PC-9 (cell line): ENCODE measurements at places on chromosomes 11 and 22. TPM values are rescaled to one million over a fixed set of nuclear protein-coding genes. Genes with fewer than 3 reads are reported as not detected.

DNA sequence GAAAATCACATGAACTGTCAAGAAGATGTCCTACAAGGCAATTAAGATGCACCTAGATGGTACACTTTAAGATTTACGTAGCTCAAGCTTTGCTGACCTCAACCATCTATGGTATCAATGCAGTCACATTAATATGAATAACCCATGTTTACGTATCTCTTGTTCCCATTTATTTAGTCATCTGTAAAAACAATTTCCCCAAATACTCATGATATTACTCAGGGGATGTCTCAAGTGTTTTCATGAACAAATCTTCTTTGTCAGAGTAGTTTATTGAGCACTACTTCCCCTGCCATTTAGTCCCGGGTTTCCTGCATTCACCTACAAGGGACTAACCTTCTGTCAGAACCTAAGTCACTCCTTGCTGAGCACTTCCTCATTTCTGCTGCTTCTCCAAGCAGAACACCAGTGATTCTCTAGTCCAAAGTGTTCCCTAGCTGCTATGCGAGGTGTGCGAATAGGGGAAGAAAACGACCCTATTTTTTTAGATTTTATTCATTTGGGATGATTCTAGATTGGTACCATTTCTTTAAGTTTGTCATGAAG lies 554.3 kb upstream of the LRRC4C start:
- no peak for DNase-seq

- DNase-seq: no peak
Observed at GRCh38 chr11:65646958-65647701, 9.2 kb downstream of the SIPA1 start.

DNA sequence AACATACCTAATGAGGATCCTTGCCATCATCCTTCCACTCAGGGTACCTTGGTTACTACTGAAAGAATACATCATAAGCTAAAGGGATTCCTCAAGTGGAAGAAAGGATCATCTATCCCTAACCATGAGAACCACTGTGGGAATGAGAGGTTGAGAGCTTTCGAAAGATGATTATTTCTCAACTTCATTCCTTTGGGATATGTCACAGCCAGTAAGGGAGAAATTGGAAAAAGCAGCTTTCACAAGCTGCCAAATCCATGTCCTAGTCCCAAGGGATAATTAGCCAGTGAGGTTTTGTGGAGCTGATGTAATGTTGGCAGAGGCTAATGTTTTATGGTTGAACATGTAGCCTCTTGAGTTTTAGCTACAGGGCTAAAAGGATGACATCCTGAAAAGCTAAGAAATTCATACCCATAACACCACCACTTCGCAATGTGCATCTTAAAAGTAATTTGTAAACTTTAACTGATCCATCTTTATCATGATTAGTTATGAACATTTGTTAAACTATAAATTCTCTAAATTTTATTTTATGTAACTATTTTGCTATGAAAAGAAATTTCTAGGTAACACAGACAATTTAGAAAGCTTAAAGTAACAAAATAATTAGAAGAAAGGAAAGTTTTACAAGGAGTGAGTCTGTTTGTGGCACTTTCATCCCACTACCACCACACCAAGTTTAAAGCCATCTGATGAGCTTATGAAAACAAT lies 123.9 kb downstream of the MRTFA start:
- peak; percentile 82 for DNase-seq

GRCh38 chr11:65401803-65402248 lies 15.4 kb downstream of the FRMD8 start:
- no peak for DNase-seq

DNA sequence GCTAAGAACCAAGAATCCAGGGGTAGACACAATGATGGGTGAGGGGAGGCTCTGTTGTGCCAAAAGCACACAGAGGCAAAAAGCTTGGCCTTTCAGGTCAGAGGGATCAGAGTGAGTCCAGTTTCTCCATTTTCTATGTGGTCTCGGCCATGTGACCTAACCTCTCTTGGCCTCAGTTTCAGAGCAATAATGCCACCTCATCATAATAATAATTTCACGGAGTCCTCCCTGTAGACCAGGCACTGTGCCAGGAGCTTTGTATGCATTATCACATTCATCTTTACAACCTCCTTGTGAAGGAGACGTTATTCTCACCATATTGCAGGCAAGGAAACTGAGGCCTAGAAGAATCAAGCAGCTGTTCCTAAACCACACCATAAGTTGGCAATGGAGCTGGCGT lies 120.2 kb downstream of the WT1 start:
- no peak for DNase-seq

- no peak for DNase-seq
Observed at GRCh38 chr11:115396533-115396932, 107.7 kb downstream of the CADM1 start.

- no peak for DNase-seq
Observed at GRCh38 chr22:49047447-49047846, 780.2 kb downstream of the BRD1 start.

GRCh38 chr22:48320683-48321451 lies 1506.8 kb downstream of the BRD1 start:
- DNase-seq: no peak

- DNase-seq: no peak
Observed at GRCh38 chr11:18193010-18193409, 20.4 kb downstream of the MRGPRX4 start.

DNA sequence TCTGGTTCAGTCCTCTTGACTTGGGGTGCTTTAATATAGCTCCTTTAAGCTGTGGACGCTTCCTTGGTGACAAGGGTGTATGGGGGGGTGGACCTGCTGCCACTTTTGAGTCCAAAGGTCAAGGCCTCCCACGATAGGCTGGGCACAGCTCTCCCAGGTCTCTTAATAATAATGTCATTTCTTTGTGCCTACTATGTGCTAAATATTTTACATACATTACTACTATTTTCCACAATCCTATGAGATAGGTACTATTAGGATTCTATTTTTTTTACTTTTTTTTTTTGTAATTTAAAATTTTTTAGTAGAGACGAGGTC lies 304 bp upstream of the UCP3 start:
- no peak for DNase-seq

- DNase-seq: no peak
Observed at GRCh38 chr11:17132654-17133053, 55.2 kb upstream of the RPS13 start.

DNA sequence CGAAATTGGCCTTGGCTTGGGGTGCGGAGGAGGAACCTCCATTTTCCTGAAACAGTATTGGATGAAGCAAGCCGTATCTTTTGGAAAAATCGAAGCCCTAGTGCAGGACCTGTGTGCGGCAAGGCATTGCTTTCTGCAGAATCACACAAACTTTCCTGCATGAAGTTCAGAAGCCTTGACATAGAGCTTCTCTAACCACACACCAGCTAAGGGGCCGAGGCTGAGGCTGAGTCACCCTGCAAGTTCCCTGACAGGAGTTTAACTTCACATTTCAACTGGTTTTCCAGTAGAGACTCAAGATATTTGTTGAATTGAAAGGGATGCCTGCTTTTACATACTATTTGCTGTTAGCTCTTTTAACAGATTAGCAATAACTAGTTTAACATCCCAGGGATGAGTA lies 67.8 kb downstream of the TCF20 start:
- no peak for DNase-seq

DNA sequence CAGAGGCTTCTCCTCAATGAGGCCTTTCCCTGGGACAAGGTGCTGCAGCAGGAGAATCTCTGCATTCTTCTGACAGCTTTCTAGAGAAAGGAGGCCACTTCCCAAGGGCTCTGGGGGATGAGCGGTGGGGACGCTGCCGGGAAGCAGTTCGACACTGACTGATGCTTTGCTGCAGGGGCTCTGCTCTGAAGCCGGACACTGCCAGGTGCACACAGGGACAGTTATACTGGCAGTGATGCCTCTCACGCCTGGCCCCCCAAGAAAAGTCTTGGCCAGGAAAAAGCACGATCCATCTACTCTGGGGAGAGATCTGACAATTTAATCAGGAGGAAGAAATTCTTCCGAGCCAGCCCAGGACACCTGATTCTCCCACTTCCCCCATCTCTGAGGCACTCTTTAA lies 456.9 kb downstream of the OPCML start:
- DNase-seq: no peak

DNA sequence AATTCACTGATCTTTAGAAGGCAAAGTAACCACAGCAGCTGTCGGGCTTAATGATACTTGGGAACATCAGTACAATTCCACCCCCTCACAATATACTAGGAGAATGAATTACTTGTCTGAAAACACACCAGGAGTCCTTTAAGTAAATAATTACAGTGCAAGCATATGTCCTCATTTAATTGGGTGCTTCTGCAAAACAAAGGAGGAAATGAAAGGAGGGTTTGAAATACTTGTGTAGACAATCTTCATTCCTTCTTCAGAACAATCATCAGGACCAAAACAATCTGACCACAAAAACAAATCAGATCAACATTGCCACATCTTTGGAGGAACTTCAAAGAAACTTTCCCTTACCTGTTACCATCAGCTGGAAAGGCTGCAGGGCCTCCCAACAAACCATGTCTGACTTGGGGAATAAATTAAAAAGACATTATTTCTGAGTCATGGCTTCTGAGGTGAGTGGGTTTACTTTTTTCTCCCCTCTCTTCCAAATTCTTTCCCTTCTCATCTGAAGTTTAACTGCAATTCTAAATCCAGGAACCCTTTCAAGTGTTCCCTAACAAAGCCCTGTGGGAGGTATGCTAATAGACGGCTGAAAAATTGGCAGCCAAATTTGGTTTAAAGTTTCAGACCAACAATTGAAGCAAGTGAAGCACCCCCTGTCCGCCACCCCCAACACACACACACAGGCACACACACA lies 12.5 kb upstream of the CCDC117 start:
- peak; percentile 80 for DNase-seq

DNA sequence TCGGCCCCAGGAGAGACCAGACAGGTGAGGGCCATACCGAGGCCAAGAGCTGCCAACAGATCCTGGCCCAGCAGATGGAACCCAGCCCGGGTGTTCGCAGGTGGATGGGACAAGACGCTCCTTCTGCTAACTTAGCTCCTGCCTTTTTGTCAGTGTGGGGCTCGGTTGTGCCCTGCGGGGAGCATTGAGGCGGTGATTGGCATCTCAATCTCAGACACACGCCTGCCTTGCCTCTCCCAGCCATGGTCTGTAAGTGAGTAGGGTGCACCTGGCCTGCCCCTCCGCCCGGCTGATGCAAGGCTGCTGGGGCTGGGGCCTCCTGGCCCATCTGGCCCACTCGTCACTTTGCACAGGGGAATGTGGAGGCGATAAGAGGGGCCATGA lies 350.1 kb downstream of the TBC1D22A start:
- DNase-seq: no peak

GRCh38 chr11:76808171-76808570 lies 25.0 kb downstream of the TSKU start:
- no peak for DNase-seq

- peak; percentile 16 for DNase-seq
Observed at GRCh38 chr11:33989461-33989860, 62.1 kb upstream of the CAPRIN1 start.

DNA sequence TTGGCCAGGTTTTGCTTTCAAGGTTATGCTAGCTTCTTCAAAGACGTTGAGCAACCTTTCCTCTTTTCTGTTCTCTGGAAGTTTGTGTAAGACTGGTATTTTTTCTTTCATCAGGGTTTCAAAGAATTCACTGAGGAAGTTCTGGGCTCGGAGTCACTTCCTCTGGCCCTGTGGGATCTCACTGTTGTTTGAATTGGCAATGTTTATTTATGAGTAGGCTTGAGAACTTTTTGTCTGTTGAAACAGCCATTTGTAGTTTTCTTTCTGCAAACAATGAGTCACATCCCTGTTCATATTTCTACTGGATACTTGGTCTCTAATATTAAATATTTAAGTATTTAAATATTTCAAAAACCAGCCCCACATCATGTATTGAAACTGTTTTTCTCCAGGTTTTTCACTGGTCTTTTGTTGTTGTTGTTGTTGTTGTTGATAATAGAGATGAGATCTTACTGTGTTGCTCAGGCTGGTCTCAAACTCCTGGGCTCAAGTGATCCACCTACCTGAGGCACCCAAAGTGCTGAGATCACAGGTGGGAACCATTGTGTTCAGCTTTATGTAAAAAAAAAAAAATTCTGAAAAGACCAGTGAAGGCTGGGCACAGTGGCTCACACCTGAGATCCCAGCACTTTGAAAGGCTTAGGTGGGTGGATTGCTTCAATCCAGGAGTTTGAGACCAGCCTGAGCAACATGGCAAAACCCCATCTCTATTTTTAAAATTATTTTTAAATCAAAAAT lies 26.9 kb downstream of the SUSD2 start:
- DNase-seq: peak; percentile 55

DNA sequence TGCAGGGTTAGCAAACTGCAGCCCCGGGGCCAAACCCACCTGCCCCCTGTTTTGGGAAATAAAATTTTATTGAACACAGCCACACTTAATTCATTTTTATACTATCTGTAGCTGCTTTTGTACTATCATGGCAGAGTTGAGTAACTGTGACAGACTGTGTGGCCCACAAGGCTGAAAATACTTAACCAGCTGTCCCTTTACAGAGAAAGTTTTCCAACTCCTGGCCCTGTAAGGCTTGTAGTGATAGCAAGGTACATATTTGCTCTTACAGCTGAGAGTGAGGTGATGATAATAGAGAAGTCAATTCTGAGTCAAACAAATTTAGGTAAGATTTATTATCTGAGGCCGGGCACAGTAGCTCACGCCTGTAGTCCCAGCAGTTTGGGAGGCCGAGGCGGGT lies 87.4 kb upstream of the SLC6A5 start:
- no peak for DNase-seq

GRCh38 chr11:62444236-62444833 lies 25.5 kb downstream of the SCGB1A1 start:
- no peak for DNase-seq

GRCh38 chr11:59777104-59777503 lies 21.9 kb downstream of the STX3 start:
- DNase-seq: peak; percentile 86

DNA sequence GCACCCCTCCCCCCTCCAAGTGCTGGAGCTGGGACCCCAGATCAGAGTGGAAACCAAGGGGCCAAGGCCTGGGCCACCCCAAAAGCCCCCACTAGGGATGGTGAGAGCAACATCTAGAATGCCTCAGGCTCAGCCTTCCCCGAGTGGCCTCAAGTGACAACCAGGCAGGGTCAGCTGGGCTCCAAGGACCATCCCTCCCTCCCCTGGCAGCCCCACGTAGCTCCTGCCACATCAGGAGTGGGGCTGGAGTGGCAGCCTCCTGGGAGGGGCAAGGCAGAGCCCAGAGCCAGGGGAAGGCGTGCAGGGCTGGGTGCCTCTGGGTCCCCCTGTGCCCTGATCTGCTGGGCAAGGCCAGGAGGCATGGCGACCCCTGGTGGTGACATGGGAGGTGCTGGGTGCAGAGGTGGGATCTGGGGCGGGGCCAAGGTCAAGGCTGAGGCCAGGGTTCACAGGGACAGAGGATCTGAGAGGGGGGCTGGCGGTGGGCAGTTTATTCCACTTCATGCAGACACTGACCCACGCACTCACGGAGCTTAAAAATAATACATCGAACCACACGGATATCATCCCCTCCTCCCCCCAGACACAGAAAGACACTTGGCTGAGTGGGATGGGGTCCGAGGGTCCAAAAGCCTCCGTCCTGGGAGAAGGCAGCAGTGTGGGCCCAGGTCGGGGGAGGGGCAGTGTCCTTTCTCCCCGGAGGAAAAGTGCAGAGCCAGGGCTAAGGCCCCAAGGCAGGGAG lies 15.8 kb upstream of the EHD1 start:
- peak; percentile 53 for DNase-seq

GRCh38 chr11:18191376-18191775 lies 18.7 kb downstream of the MRGPRX4 start:
- no peak for DNase-seq

The NLRP14 gene
- not detected in 2 replicates for total RNA-seq

The SLC43A3 gene
- 35.7 and 41.3 TPM in 2 replicates for total RNA-seq

The MRE11 gene
- 40.3 and 41.1 TPM in 2 replicates for total RNA-seq

The ZBTB3 gene
- 16.5 and 17.2 TPM in 2 replicates for total RNA-seq

The RAG1 gene
- 0.31 and 0.63 TPM in 2 replicates for total RNA-seq

The CALCA gene
- total RNA-seq: not detected in 2 replicates

The OTOG gene
- not detected in 2 replicates for total RNA-seq

The OR52M1 gene
- not detected in 2 replicates for total RNA-seq

The NUDT22 gene
- 87.4 and 112 TPM in 2 replicates for total RNA-seq

The RAC2 gene
- 79.9 and 90.5 TPM in 2 replicates for total RNA-seq

The SYT8 gene
- 8.9 and 12.1 TPM in 2 replicates for total RNA-seq
